ENCODE measurements at places on chromosomes 2 and 18.

DNA sequence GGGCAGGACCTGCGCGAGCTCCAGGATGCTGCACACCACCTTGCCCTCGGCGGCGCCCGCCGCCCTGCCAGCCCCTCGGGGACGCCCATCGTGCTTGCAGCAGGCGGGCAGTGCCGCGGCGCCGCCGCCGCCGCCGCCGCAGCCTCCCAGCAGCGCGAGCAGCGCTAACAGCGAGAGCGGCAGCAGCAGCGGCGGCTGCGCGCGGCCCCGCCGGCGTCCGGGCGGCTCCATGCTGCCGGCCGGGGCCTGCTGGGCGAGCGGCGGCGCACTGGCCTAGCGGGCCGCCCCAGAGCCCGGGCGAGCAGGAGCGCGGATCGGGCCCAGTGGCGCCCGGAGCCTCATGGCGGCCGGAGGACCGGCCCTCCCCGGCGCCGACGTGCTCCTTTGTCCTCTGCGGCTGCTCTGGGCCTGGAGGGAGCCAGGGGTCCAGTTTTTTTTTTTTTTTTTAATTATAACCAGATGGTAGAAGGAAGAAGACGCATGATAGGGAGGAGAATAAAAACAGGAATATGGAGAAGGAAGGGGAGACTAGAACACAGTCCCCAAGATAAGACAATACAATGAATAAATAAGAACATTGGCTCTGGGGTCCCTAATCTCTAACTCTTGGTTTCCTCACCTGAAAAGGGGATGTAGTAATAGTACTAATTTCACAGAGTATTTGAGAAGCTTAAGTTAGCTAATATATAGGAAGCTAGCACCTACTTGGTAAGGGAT, 17.1 kb upstream of the ANKRD62 start:
- DNase-seq: no peak

DNA sequence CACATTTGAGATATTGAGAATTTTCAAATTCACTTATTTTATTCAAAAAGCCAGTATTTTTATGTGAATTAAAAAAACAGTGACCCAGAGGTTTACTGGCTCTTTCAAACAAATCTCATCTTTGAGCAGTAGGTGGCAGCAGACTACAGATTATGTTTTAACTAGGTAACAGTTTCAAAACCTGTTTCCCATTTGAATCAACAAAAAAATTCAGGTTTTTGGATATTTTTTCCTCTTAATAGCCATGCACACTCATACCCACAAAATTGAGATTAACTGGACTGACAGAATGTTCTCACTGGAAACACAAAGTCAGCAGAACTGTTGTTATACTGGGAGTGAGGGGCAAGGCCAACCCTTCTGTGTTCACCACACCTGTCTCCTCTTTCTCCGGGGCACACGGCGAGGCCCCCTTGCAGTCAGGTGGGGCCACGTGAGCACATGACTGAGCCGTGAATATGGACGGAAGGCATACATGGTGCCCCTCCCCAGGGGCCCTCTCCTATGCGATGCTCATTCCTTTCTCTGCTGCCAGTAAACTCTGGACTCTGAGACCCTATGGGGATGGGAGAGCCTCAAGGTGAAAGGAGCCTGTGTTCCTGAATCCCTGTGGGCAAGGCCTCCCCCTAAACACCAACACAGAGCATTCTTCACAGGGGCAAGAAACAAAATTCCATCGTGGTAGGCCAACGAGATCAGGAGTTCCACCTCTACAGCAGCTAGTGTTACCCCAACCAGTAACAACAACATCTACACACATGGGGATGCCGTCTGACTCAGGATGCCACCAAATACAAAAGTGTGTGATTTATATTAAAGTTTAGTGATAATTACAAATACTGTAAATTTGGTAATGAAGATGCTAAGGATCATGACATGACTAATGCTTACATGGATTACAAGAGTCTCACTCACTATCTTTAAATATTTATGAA, 80.4 kb downstream of the LPIN2 start:
- DNase-seq: peak; percentile 83

DNA sequence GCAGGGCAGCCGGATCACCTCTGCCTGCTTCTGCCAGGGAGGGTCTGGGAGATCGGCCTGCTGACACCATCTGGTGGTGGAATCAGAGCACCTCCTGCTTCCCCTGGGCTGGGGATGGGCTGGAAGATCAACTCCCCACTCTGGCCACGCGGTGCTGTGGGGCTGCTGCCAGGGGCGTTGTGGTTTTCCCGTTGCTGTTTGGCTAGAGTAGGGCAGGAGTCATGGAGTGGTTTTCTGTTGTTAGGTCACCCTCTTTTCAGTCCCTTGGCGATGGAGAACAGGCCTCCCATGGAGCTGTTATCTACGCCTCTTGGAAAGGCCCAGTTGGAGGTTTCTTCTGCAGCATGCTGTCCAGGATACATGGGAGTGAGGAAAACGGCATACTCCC, 15.2 kb downstream of the BCL2L11 start:
- no peak for DNase-seq

DNA sequence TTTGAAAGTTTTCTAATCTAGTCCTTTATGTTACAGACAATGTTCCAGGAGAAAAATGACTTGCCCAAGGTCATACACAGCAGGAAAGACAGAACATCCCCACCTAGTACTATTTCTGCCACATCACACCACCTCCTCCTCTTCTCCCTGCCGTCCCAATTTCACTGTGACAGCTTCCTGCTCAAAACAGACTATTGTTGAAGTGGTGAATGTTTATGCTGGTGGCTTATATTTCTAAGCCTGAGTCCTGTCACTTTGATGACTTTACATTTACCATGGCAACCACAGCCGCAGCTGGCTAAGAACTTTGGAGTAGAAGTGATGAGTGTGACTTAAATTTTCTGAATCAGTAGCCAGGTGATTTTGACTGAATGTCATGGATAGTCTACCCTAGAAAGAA, 10.0 kb downstream of the GALNT5 start:
- DNase-seq: no peak

DNA sequence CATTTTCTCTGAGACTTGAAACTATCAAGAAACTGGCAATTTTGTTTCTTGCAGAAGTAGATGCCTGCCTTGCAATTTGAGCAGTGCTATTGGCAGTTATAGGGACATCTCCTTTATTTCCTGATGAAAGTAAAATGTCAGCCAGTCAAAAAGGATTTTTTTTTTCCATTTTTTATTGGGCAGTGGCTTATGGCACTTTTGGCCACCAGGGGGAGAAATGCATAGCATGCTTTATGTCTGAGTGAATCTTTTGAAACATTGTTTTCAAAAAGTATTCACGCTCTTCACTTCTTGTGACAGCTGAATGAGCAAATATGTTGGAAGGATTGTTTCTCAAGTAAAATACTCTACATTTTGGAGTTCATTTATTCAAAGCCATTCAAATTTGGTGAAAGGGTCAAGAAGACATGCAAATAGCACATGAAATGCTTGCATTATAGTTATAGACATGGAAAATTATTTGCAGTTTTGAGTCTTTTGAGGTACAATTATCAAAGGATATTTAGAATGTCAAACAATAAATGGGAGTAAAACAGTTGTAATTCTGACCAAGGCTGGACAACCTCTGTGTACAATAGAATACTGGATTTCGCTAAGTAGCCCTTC, 491.0 kb downstream of the CDH2 start:
- peak; percentile 9 for DNase-seq

DNA sequence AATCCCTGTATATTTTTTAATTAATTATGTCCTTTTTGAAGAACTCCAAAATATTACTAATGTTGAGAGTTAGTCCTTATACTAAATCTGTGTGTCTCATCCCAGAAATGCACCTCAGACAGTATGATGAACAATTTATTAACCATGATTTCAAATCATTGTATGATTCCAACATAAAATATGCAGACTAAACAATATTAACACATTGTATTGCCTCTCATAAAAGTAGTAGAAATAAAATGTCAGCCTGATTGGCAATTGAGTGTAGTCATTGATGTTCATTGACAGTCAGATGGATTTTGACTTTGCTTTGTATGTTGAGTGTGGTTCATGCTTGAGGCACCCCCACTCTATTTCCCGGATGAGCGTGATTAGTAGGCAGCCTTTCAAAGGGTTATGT, 57.5 kb downstream of the KCTD18 start:
- no peak for DNase-seq

- DNase-seq: no peak
Observed at GRCh38 chr2:207276248-207276647, 110.5 kb upstream of the KLF7 start.
